NCI-H526 treated with DMSO at 0.1 percent for 48 hours (cell line): ENCODE measurements at places on chromosomes 5 and 9.

DNA sequence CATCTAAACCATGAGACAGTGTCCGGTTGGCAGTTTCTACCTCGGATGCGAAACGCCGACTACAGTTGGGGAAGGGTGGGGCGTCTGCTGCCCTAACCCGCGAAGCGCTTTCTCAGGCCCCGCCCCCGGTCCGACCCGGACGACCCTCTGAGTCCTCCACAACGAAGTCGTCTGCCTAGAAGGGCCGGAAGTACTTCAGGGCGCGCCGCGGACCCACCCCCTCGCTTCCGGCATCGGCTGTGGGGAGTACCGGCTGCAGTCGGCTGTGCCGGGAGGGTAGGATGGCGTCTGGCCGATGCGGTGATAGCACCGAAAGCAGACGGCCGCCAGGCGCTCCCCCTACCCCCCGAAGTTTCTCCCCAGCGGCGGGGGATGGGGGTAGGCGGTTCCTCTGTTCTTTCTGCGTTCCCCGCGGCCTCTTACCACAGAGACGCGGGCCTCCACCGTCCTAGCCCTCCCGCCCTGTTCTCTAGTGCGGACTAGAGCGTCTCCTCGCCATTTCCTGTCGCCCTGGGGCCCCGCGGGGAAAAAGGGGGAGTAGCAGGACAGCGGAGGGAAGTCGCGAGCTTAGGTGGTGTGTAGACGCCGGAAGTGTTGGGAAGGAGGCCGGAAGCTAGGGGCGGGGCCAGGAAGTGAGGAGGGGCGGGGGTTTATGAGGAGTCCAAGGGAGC lies at the start of gene TRIM41:
Gene TRIM41, plus strand, starts transcription at position 224 of the 671 bp plus-strand sequence. CDS start 719 bp downstream, outside the sequence.
- no peak for DNase-seq

DNA sequence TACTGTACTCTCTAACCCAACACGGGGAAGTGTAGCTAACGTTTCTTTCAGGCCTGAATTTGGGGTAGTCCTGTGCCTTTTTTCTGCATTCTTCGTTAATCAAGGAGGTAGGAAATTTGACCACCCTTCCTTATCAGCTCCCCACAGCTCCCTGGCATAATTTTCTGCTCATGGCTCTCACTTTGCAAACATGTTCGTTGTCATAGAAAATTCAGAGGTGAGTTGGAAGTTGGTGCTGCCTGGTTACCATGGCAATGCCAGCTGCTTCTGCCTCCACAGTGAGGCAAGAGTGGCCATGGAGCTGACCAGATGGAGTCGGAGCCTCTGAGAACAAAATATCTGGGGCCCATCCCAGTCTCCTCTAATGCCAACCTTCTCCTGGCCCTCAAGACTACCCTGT lies 116.6 kb upstream of the BOD1 start:
- no peak for DNase-seq

DNA sequence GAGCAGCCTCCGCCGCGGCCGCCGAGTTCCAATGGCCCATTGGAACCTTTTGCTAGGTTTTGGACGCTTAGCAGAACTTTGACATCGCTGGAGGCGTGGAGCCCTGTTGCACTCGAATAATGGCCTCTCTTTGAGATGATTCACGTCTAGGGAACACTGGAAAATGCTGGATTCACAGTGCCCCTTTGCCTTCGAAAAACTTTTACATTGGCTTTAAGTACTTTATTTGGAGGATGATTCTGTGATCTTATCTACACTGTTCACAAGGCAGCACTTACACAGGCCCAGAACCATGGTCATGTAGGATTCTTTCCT lies 536 bp upstream of the PPIC start:
- no peak for DNase-seq

GRCh38 chr9:28135549-28135948 lies 562.3 kb upstream of the C9orf72 start:
- DNase-seq, result no peak

- DNase-seq, result no peak
Measured at GRCh38 chr9:130343445-130343918, 77.9 kb downstream of the HMCN2 start.

DNA sequence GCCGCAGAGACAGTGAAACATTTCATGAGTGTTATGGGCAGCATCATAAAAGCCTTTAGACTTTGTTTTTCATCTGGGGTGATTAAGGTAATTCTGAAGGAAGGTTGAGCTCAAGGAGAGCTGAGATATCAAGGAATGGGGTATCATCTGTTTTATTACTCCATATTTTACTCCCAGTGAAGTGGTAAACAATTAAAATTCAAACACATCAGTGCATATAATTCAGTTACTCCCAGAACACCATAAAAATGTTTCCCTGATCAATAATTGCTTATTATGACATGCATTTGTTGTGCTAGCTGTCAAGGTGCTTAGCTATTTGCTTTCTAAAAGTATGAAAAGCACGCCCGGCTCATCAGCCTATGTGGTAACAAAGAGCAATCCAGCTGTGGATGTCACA lies 81.7 kb downstream of the DOCK8 start:
- DNase-seq, result no peak
